HepG2 (cell line): ENCODE measurements at places on chromosomes 4 and X.

DNA sequence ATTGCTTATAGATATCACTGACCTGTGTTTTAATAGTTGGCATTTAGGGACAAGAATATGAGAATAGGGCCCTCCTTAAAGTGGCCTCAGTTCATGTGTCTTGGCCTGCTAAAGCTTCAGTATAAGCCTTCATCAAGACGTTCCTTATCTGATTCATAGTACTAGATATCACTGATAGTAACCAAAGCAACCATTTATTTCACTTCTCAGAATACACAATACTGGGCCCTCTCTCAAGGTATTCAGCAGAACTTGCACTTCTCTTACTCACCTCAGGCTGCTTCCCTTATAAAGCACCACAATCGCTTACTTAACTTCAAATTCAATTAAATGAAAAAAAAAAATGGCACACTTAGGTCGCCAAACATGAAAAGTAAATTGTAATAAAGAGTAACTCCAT, 259.4 kb upstream of the PCDH7 start:
- DNase-seq: no peak

- DNase-seq: no peak
These were observed 12.4 kb downstream of the ZFP92 start for GRCh38 chrX:153423652-153424051.

- no peak for DNase-seq
These were observed 30.7 kb upstream of the ATP6AP2 start for GRCh38 chrX:40550066-40550465.

DNA sequence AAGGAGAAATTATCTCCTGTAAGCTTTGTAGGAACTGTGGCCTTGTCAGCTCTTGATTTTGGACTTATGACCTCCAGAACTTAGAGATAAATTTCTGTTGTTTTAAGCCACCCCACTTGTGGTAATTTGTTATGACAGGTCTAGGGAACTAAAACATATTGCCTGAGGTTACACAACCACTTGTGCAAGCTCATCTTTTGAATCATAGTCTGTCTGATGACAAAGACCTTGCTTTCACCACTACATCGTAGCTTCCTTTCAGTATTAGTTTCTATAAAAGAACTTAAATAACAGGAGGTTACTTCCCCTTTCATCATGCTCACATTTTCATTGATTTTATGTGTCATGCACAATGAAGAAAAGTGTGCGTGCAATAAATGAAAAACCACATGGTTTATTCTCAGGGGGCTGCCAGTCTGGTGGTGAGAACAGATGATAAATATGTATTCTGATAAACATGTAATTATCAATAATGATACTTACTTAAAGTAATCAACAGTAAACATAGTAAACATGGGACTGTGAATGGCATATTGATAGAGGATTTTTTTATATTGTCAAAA, 690.0 kb upstream of the HS3ST1 start:
- DNase-seq: no peak

DNA sequence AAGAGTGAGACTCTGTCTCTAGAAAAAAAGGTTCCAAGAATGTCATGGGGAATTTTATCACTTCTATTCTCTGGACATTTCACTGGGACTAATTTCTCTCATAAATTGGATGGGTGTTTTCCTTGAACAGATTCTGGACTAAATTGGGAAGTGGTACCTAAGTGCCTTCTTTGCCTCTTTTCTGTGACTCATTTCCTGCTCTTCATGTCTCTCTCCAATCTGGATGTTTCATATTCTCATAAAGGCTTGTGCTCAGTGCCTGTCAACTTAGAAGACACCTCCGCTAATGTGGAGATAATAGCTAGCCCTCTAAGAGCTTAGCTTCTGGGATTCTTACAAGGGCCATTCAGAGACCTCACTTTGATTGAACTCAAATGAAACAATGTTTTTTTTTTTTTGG, 38.0 kb upstream of the IGFBP7 start:
- no peak for DNase-seq

DNA sequence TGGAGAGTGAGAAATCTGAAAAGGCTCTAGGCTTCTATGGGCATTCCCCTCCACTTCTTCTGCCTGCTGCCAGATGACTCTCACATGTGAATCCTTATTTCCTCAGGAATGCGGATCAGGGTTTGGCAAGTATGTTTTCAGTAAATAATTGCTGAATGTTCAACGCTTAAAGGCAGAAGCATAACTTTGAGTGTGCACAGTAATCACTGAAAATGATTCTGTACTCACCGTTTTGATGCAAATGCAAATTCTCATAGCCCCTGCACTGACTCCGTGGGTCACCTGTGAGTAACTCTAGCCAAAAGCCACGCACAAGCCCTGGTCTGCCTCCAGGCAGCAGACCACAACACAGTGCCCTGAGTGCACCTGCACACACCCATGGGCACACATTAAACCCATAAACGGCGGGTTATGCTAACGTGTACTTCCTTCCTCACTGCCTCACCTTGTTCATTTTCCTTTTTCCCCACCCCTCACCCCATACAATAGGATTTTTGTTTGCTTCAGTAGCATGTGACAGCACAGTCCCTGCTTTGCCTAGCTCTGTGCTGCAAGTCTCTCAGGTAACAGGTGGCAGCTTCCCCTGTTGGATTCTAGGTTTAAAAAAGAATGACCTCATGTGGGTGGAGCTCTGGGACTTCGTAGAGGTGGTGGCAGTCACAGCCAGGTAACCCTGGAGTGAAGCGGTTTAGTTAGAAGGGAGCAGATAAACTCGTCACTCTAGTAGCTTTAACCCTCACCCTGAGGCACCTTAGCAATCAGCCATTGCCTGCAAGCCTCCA, at the start of gene ARHGEF38:
Gene ARHGEF38, plus strand, starts transcription at position 656 of the 782 bp plus-strand sequence. CDS start 146 bp downstream, outside the sequence.
- DNase-seq: no peak

GRCh38 chrX:53135581-53135980, 41.6 kb downstream of the KANTR start:
- no peak for DNase-seq

GRCh38 chr4:112604589-112604988, 32.1 kb downstream of the ZGRF1 start:
- peak; percentile 39 for DNase-seq

- DNase-seq: no peak
These were observed 602.2 kb downstream of the CENPC start for GRCh38 chr4:66943112-66943511.

GRCh38 chr4:7252051-7252450, 59.7 kb downstream of the SORCS2 start:
- no peak for DNase-seq
